ENCODE measurements at places on chromosomes 12 and 14.

DNA sequence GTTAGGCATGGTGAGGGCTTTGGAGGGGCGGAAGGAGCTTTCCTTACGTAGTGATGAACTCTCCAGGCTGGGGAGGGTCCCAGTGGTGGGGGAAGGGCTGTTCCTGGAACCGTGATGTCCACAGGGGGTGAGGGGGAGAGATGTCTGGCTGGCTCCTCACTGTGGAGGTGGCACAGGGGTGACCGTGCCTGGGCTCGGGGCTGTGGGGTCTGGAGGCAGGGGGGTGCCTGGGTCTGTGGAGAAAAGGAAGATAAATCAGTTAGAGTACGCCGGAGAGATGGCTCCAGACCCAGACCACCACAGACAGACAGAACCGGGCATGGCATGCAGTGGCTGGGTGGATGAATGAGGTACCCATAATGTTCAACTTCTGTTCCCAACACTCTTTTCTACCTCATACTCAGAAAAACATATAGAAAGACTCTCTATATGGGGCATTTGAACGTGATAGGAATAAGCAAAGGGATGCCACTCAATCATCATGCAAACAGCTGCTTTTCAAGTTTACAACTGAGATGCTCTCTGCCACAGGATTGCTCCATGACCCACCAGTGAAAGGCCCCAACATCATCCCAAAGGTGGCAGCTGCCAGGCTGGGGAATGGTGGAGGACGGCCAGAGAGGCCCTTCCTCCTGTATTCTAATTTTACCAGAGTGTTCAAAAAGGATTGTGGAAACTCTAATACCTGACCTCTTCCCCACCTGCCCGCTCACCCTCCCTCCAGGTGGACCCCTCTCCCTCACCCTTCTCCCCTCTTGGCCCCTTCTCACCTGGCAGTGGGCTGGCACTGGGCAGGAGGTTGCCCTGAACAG lies 5.6 kb downstream of the MYL6 start:
- no peak for DNase-seq

DNA sequence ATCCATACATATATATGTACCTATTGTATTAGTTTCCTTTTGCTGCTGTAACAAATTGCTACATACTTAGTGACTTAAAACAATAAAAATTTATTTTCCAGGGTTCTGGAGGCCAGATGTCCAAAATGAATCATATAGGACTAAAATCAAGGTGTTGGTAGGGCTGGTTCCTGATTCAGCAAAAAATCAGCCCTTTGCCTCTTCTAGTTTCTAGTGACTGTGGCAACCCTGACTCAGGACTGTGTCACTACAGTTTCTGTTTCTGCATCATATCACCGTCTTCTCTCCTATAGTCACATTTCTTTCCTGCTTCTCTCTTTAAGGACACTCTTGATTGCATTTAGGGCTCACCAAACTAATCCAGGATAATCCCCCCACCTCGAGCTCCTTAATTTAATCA lies 386.3 kb upstream of the TBX3 start:
- DNase-seq: no peak

DNA sequence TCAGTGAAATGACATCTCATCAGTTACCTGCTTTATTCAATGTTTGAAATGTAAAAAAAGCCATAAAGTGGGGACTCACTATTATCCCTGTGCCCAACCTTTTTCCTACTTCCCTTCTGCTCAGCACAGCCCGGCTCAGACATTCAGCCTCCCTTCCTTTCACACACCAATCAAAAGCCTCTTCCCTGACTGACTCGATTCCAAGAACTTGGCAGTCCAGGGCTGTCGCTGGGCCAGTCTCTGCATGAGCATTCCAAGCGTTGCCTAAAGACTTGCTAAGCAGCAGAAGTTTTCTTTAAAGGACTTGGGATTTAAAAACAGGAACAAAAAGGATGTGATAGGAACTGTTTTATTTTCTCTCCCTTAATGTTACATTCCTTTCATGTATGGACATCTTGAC lies 22.7 kb downstream of the ITPR2 start:
- DNase-seq: no peak

GRCh38 chr14:22478670-22479069 lies 110.4 kb downstream of the DAD1 start:
- DNase-seq: no peak

GRCh38 chr14:97219431-97220017 lies 422.3 kb downstream of the VRK1 start:
- DNase-seq: no peak

- DNase-seq: peak; percentile 68
Observed at GRCh38 chr12:3275171-3276041, 198.2 kb downstream of the TSPAN9 start.

DNA sequence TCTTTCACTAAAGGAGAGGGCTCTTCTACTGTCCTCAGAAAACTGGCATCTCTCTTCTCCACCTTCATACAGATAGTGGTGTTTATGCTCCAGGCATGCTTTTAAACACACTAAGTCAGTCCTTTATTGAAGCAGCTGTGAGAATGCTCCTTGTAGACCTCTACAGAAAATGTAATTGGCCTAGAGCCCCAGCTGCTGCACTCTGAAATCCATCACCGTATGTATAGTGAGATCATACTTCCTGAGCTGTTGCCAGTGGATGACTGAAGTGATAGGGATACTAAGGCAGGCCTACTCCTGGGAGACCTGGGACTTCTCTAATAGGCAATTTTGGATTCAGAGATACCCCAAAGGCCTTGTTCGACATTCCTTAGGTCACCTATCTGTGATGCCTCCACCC lies 535.4 kb downstream of the RPS29 start:
- DNase-seq: no peak

- no peak for DNase-seq
Observed at GRCh38 chr12:98416845-98417244, 98.5 kb upstream of the TMPO start.

DNA sequence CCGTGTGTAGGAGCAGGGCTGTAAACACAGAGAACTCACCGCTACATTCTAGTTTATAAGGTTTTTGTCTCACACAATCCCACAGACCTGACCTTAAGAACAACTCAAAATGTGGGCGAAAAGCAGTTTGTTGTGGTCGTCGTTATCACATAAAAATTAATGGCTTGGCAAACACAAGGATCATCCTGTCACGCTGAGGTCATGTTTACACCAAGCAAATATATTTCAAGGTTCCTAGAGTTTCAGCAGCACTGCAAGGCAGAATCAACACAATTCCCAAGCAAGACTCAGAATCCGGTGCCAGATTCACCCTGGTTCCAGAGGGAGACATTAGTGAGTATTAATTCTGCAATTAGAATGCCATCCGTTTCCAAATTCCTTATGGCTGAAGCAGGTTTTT lies 30.1 kb upstream of the MAP1LC3B2 start:
- peak; percentile 54 for DNase-seq
